SHP77 treated with DMSO at 0.1 percent for 48 hours (cell line): ENCODE measurements at places on chromosomes 16 and 17.

DNA sequence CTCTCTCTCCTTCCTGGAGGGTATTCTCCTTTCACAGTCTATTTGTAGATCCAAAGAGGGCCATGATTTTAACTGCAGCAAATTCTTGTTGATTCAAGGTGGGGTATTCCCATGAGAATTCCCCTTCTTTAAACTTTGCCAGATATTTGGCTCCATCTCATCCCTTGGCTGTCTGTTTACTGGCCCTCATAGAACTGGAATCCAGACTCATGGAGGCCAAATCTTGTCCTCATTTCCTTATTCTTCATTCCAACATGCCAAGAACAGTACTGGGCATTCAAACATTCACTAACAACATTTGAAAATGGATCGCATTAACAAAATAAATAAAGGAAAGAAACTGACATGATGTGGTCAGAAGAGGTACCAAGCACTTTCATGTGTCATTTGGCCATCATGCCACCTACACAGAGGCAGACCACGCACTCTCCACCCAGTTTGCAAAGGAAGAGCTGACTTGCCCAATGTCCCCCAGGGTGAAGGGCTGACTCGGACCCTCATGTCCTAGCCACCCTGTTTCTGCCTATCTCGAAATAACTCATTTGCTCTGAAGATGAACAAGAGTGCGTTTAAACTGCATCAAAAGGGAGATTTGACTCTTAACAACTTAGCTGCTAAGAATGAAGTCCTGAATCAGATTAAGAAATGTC, 23.1 kb upstream of the SLC35B1 start:
- DNase-seq: no peak

DNA sequence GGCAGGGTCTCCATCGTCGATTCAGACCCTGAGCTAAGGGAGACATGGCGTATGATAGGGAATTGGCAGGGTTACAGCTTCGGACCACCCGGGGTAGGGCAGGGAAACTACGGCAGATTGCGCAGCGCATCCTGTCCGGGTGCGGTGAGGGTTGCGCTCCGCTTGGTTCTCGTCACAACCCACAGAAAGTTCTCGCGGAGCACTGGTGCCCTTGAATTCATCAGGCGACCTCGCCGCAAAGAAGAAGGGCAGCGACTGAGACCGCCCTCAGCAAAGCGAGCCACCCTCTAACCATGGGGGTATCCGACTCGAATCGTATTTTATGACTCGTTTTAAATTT, 1.2 kb downstream of the HS3ST3B1 start:
- DNase-seq: no peak

GRCh38 chr16:27169511-27170071, 33.7 kb upstream of the KDM8 start:
- peak; percentile 61 for DNase-seq

DNA sequence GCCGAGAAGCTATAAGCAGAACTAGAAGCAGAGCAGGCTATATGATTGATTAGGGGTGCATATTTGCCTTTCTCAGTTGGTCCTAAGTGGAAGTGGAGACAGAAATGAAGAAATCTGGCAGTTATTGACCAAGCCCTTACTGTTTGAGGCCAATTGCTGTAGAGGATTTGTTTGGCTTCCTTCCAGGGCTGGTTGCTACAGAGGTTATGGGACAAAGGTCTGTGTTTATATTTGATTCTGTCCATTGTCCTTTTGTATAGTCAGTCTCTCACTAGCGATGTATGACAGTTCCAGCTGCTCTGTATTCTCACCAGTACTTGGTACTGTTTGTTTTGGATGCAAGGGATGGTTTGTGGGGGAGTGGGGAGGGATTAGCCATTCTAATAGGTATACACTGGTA, 7.3 kb upstream of the ALOX15 start:
- DNase-seq: peak; percentile 97

DNA sequence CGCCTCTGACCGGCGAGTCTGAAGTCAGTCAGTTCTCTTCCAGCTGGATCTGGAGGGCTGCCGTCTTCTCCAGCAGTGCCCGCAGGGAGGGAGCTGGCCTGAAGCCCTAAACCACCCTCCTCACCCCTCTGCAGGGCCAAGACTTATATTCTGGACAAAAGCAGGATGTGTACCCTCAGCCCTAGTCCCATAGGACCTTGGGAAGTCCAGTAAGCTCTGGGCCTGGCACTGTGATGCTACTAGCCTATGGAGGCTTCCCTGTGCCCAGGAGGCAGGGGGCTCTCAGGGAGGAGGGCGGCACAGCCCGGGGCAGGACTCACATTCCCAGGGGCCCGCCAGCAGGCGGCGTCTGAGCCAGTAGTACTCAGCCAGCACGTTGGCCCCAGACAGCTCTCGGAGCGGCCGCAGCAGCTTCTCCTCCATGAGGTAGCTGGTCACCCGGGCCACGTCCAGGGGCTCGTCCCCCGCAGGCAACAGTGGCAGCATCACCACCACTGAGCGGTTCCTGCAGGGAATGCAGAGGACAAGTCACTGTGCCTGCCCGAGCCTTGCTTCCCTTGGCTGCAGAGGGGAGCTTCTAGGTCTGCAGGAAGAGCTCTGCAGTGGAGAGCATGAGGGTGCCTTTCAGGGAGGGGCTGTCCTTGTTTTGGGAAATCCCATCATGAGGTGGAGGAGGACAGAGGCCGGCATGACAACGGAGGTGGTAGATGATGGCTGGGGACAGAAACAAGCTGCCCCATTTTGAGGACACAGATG, 41.7 kb downstream of the RMI2 start:
- DNase-seq: no peak

DNA sequence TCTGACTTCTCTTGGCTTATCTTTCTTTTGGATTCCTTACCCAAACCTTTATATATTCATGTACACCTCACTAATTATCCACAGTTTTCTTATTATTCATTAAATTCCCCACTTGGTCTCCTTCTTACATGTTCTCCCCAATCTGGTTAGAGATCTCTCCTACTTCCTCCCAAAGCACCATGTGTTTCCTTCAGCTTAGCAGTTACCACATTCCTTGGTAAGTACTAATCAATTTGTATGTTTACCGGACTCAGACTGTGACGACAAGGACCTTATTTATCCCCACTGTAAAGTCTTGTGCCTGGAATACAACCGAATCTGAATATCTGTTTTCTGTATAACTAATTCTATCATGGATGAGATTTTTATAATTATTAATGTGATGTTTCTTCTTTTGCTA, 389.5 kb downstream of the KCNJ2 start:
- DNase-seq: no peak

GRCh38 chr17:1228781-1229348, 41.4 kb upstream of the BHLHA9 start:
- DNase-seq: no peak

DNA sequence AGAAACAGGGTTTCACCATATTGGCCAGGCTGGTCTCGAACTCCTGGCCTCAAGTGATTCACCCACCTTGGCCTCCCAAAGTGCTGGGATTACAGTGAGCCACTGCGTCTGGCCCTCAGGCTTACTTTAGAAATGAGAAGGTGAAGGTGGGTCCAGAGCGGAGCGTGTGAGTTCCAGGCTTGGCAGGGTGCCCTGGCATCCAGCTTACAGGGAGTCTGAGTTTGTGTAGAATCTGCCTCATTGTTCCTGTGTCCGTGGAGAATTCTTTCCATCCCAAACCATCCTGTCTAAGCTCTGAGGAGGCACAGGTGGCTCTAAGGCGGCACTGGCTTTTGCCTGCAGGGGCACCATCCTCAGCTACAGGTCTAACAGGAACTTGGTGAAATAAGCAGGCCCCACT, 50.6 kb downstream of the RAB11FIP3 start:
- no peak for DNase-seq

- no peak for DNase-seq
Observed at GRCh38 chr16:78894886-78895285, 705.7 kb downstream of the MAF start.

GRCh38 chr17:6512552-6512951, 43.8 kb downstream of the PITPNM3 start:
- DNase-seq: no peak

DNA sequence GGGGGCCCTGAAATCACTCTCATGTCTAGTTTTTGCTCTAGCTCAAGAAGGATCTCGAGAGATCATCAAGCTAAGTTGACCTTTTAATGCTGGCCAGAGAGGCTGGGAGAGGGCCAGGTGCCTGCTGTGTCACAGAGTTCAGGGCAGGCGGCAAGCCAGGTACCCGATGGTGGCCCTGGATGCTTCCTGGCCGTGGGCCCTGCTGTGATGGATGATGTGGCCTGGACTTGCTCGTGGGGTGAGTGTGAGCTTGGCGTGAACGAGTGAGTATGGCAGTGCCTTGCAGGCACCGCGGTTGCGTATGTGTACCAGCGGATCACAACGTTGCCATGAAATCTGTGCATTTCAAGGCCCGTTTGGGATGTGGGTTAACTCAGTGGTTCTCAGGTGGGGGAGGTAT, 7.4 kb downstream of the IRF8 start:
- DNase-seq: no peak

- DNase-seq: no peak
Observed at GRCh38 chr17:54373970-54374369, 526.7 kb upstream of the TOM1L1 start.

DNA sequence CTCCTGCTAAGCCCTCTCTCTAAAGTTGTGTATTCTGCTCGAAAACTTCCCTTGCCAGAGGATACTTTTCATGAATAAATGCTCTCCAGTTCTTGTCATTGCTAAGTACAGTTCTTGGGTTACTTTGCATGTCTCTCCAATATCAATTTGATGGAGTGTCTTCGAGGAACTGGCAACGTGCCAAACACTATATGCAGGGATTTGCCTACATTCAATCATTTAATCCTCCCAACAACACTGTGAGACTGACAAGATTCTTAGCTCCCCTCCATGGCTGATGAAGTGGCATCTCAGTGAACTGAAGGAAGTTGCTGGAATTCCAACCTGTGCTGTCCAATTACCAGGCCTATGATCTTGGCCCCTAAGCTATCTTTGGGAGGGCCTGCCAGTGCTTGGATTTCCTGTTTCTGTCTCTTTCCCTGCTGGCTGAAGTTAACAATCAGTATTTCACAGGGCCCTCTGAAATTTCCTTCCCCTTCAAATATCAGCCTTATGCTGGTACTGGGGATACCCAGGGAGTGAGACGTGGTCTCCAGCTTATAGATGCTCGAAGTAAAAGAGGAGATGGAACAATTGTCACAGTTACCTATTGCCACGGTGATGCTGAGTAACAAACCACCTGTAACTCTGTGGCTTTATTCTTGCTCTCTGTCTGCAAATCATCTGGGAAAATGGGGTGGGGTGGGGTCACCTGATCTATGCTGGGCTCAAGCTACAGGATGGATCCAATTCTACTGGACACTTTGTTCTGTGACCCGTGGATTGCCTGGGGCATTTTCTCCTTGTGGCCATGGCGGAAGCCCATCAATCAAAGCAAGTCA, 19.4 kb upstream of the CRISPLD2 start:
- DNase-seq: no peak

- DNase-seq: no peak
Observed at GRCh38 chr17:78279360-78279990, 48.0 kb downstream of the TMEM235 start.

GRCh38 chr17:73991260-73991659, 212.2 kb upstream of the RPL38 start:
- DNase-seq: no peak

- no peak for DNase-seq
Observed at GRCh38 chr17:40060887-40061608, 1.7 kb upstream of the THRA start.

DNA sequence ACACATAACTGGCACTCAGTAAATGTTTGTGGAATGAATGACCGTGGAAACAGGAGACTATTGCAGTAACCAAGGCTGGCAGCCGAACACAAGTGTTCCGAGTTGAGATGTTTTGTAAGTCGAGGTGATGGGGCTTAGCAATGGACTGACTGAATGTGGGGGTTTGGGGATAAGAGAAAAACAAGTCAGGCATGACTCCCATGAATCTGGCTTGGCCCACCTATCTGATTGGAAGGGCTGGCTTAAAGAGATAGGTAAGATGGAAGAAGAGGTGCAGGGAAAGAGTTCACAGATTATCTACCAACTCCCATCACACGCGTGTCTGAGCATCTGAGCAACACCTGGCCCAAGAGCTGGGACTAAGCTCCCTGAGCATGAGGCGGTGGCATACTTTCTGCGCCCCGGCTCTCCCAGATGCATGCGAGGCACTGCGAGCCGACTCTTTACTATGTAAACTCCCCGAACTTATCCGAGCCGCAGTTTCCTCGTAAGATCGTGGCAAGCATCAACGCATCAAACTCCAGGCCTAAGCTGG, 539 bp downstream of the IFT20 start:
- no peak for DNase-seq

- DNase-seq: no peak
Observed at GRCh38 chr17:68740555-68741447, 139.6 kb upstream of the FAM20A start.

- peak; percentile 85 for DNase-seq
Observed at GRCh38 chr17:75633486-75634375, 497 bp downstream of the SMIM5 start.

DNA sequence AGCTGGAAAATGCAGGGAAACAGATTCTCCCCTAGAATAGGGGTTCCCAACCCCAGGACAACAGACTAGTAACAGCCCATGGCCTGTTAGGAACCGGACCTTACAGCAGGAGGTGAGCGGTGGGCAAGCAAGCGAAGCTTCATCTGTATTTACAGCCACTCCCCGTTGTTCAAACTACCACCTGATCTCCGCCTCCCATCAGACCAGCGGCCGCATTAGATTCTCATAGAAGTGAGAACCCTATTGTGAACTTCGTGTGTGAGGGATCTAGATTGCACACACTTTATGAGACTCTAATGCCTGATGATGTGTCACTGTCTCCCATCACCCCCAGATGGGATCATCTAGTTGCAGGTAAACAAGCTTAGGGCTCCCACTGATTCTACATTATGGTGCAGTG, 3.5 kb downstream of the CD300LB start:
- no peak for DNase-seq

DNA sequence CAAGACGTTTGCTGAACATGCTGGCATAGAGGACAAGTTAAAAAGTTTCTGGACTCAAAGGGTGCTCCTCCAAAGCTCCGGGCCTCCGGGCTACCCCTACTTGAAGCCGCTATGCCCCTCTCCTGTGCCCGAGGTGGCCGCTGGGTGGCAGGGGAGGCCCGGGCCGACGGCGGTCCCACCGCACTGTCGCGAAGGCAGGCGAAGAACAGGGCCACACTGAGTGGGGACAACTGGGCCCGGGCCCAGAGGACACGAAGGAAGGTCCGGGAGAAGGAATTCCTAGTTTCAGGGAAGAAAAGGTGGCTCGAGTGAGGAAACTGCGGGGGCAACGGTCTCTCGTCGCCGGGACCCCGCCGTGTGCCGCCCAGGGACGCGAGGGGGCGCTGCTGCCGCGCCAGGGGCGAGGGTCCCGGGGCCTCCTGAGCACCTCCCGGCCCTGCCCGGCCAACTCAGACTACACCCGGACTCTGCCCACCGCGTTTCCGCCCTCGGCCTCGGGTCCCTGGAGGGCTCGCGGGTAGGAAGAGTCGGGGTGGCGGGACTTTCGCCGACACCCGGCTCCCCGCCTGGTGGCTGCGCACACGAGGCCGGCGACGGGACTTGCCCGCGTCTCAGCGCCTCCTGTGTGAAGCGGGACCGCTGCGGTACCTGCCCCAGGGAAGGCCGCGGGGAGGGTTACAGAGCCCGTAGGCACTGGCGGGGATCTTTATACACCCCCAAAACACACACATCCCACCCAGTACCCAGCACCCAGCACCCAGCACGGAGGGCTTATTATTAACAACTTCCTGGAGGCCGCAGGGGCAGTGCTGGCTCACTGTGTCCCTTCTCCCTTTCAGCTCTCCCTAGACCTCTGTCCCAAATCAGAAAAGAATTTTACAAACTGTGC, 772 bp upstream of the CHCT1 start:
- no peak for DNase-seq
